ENCODE measurements at places on chromosomes 2 and 18.

GRCh38 chr2:39741871-39742270 is 37.2 kb downstream of the THUMPD2 start:
- no peak for DNase-seq

DNA sequence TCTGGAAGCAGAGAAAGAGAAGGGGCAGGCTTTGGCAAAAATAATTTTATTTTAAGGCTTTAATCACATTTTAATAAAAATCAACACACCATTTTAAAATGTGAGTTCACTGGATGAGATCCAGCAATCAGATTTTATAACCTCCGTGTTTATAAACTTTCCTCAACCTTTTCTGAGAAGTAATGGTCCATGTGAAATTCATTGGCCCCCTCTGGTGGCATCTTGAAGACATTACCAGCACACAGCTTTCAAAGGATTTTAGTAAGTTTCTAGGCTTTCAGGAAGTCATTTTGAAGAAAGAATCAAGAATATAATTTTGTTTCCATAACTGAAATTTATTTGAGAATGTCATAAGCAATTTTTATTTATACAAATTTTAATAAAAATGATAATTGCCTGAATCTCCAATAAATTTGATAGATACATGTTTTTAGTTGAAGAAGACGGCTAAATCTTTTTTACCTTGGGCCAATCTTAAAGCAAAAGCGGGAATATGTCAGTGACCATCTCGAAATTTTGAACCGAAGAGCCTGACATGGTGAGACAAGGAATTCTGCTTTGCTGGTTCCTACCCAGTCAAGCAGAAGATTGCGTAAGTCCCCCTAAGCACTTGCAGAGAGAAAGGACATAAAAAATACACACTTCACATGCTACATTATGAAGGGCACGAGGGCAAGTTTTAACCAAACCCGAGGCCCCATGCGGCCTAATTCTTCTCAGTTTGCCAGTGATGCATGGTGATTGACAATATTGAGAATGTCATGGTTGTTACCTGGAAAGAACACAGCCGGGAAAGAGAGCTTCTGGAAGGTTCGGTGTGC is 128.4 kb upstream of the CBLN2 start:
- DNase-seq = peak; percentile 27

- no peak for DNase-seq
These were observed 1.2 kb upstream of the HES6 start for GRCh38 chr2:238240757-238241711.

DNA sequence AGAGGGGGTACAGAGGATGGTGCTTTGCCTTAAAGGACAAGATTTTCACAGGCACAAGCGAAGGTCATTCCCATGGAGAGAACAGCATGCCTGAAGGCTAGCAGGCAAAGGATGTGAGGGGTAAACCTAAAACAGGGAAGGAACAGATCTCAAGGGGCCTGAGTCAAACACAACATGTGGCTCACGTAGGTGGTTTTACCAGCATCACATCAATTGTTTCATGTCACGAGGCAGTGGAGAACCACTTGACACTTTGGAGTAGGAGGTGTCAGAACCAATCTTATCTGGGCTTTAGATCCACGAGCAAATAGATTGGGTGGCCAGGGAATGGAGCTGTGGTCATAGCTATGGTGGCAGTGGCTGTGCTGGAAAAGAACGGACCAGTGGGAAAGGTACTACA is 8.4 kb downstream of the COX5B start:
- no peak for DNase-seq

DNA sequence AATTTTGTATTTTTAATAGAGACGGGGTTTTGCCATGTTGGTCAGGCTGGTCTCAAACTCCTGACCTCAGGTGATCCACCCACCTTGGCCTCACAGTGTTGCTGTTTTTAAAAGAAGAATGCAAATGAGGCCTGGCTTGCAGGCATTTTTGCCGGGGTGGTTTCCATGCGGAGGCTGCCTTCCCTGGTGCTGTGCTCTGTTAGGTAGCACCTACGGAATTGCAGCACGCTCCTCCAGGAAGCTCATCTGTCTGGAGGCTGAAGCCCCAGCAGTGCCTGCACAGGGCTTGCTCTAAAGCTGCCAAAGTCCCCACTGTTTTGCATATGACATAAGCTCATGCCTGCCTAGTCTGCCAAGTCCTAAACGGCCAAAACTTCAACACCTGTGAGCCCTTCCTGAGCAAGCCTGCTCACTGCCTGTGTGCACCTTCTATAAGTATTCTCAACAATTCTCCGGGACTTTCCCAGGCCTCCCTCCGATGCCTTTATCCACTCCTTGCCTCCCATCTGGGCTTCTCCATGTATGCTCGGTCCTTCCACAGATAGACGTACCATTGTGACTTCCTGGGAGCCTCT is 551.3 kb upstream of the RAB6C start:
- DNase-seq = no peak

GRCh38 chr2:197211881-197212342 is 98.7 kb downstream of the ANKRD44 start:
- DNase-seq = no peak

DNA sequence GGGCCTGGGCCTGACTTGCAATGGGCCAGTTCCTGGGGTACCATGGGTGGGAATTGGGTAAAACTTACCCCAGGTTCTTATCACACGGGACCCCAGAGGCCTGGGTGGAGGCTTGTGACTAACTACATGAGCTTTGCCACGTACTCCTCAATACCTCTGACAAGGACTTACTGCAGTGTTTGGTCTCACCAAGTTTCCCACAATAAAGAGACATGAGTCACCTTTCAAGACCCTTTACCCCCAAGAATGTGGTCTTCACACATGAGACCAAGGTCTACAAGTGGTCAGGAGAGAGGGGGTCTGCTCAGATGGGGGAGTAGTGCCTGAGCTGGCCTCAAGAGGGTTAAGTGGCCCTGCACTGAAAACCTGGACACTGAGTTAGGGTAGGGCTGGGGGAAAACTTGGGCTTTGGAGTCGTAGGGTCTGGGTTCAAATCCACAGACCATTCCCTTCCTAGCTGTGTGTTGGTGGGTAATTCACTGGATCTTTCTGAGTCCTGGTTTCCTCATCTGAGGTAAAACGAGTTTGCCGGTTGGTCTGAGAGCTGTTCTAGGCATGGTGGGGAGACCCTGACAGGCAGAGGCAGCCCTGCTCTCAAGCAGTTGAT is 2.0 kb upstream of the GNLY start:
- no peak for DNase-seq

GRCh38 chr2:188051706-188052105 is 240.0 kb upstream of the GULP1 start:
- no peak for DNase-seq

Data from suppressor macrophage treated with lipopolysaccharide for 4 hours (primary cell).